ENCODE measurements at places on chromosomes 5 and 9.

DNA sequence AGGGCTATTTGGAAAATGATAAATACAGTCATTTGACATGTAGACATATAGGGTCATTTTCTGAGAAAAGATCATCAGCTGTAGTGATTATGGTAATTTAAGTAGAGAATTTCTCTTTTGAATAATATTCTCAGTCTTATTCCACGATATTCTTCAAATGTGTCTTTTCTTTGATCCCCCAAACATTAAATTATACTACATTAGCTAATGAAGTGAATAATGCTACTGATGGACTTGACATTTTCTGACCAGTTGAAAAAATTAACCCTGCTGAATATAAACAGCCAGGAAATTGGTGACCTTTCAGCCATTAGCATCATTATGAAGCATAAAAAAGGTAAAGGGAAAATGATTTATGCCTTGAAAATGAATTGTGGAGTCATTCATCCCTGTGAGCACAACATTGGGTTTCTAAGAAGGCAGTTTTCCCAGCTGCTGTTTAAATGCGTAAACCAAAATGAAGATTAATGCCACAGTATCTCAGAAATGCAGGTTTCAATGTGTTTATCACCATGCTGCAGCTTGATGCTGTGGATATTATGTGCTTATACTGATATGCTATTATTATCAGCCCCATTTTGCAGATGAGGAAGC, 489.1 kb downstream of the KCTD16 start:
- no peak for DNase-seq

GRCh38 chr5:117246424-117246823, 671.8 kb upstream of the SEMA6A start:
- no peak for DNase-seq

GRCh38 chr9:89361816-89362646, 43.7 kb downstream of the SECISBP2 start:
- DNase-seq: no peak

DNA sequence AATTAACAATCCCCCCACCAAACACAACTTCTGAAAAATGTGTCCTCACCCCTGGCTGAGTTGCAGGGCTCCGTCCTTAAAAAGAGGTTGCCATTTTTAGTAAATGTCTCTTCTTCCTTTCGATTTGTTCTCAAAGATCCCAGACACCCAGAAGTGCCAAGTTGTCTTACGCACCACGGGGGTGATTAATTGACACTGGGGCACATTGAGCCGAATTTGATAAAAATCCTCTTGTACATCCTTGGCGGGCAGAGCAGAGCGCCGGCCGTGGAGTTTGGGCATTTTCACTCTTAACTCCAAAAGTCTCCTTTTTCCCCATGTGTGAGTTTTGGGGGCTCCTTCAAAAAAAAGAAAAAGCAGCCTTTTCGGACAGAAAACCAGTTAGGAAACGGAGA, 4.5 kb downstream of the LMX1B start:
- no peak for DNase-seq

DNA sequence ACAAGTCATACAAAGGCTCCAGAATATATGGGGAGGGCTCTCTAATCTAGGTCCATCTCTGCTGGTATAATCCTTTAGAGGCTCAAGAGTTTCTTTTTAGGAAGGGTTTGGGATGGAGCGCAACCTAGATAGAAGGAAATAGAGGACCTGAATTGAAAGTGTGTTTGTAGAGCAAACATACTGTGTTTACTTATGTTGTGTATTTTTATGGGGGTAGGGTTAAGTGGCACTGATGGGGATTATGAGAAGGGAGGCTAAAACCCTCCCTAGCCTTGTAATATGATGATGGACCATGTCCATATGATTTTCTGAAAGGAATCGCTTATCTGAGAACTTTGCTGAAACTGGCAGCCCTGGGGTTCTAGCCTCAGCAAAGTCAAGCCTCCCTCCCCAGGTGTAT, 4.4 kb upstream of the ELL2 start:
- no peak for DNase-seq

DNA sequence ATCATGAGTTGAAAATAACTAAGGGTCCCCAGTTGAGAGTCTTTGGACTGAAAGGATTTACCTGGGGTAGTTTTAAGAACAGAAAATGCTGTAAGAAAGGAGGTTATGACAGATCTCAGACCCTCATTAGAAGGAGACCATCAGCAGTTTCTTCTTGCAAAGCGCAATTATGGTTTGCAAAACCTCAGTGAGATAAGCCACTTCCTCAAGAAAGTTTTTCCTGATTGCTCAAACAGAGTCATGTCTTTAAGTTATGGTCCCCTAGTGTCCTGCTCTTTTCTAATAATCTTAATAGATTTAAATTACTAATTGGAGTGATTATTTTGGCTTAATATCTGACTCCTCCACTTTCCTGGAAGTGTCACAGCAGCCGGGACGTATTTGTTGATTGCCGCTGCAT, 293.2 kb upstream of the KLF4 start:
- DNase-seq: no peak

- no peak for DNase-seq
Observed at GRCh38 chr9:112280904-112281303, 52.5 kb downstream of the PTBP3 start.

GRCh38 chr9:14312719-14313377, 1.1 kb downstream of the NFIB start:
- DNase-seq: no peak

GRCh38 chr5:178113841-178114324, 551 bp downstream of the N4BP3 start:
- peak; percentile 29 for DNase-seq

DNA sequence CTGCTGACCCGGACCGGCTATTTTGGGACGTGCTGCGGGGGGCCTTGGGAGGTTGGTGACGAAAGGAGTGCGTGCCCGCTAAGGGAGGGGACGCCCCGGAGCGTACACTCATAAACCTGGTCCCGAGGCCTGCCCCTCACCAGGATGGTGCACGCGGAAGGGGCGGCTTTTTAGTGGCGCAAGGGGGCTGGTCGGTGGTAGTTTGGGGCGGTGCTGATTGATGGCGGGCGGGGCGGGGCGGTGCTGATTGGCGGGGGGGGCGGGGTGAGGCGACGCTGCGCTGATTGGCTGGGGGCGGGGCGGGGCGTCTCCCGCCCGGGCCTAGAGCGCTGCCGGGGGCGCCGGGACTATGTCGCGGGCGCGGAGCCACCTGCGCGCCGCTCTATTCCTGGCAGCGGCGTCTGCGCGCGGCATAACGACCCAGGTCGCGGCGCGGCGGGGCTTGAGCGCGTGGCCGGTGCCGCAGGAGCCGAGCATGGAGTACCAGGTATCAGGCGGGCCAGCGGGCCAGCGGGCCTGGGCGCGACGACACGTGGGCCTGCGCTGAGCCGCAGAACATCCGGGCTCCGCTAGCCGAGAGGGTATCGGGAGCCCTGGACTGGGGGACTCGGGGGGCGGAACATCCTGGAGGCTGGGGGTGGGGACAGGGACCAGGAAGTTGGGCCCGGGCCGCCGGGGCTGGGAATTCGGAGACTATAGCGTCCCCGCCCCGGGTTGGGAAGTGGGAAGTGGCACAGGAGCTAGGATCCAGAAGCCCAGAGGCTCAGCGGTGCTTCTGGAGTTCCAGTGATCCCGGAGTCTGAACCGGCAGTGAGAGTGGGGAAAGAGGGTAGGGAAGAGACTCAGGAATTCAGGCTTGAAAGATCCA, at the start of gene FPGS:
Gene FPGS, plus strand, starts transcription at position 307 of the 868 bp plus-strand sequence. Its CDS starts 43 bp downstream, at position 350.
- DNase-seq: peak; percentile 82

GRCh38 chr9:78826527-78826926, 529.6 kb downstream of the PSAT1 start:
- no peak for DNase-seq

- DNase-seq: no peak
Observed at GRCh38 chr5:173962436-173962972, 26.5 kb upstream of the C5orf47 start.

DNA sequence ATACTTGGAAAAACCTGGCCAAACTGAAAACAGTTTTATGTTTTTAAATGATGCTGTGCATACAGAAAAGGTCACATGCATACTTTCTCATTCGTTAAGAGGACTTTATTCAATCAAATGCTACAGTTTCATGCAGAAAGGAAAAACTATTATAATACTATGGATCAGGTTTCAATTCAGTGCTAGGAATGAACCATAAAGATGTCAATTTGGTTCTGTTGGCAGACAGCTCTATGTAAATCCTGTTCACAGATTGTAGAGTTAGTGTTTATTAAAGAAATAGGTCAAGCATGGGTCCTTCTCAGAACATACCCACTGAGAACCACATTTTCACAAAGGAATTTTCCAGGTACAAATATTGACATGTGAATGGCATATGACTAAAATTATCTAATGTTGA, 57.1 kb downstream of the RETREG1 start:
- no peak for DNase-seq

DNA sequence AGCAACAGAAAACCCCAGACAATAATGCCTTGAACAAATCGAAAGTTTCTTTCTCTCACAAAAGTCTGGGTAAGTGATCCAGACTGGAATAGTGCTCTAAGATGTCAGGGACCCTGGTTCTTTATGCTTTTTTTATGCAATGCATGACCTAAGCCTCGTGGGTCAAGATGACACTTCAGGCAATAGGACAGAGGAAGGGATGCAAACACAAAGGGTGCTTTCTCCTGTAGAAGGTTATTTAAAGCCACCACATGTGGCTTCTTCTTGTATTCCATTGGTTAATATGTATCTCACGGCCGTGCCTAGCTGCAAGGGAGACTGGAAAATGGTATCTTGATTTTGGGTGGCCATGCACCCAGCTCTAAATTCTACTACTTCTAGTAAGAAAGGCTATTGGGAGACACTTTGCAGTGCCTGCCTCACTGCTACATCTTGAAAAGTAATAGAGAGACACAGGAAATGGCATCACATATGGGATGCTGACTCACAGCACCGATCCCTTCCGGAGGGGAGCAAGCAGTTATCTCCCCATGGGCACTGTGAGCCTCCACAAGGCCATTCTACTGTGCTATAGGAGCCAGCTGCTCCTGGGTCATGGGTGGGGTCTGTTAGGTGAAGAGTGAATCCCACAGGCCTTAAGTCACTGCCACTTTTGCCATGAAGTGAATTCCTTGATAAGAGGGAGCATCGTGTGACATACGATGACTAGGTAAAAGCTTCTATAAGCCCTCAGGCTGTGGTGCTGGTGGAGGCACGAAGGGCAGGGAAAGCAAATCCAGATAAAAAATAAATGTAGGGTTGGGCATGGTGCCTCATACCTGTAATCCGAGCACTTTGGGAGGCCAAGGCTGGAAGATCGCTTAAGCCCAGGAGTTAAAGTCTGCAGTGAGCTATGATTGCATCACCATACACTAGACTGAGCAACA, 32.5 kb upstream of the RAB14 start:
- DNase-seq: no peak

GRCh38 chr9:95890594-95890993, 15.1 kb downstream of the ERCC6L2 start:
- DNase-seq: no peak

DNA sequence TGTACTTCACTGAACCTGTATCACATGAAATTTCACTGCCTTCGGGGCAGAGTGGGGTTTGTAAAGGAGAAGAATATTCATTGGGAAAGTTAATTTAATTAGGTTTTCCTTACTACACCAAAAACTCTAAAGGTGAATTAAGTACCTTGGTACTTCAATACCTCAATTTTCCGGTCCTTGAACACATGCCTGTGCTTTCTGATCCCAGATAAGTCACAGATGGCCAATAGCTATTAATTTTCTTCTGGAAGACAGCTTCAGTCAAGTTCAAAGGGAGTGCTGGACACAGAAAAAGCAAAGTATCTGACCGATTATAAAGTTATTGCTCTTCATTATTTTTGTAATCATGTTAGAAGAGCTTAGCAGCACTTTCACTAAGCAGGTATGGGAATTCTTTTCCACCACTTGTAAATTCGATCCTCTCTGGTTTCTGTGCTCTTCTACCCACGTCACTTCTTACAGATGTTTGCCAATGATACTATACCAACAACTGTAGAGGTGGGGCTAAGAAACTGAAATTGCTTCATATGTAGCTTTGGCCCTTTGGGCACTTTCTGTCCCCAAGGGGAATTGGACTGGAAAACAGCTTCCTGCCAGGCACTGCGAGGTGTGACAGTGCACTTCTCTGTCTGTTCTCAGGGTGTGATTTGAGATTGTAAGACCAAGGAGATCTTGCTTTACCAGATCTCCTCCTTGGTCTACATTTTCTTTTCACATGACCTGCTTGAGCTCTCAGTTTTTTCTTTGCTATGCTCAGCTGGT, 164.0 kb downstream of the CCDC192 start:
- no peak for DNase-seq

DNA sequence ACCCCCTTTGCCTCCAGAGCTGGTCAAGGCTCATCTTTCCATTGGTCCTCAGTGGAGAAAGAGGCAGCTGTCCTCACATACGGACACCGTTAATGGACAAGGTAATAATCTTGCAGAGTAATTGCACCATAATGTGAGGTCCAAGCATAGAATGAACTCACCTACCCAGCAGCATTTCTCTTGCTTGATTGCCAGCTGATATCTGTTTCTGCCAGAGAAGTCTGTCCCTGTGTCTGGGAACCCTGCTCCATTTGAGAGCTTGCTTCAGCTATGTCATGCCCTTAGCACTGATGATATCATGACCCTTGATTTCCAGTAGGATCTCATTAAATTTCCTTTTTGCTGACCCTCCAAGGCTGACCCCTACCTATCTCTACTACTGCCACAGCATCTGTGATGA, 154.6 kb downstream of the PIK3R1 start:
- no peak for DNase-seq

DNA sequence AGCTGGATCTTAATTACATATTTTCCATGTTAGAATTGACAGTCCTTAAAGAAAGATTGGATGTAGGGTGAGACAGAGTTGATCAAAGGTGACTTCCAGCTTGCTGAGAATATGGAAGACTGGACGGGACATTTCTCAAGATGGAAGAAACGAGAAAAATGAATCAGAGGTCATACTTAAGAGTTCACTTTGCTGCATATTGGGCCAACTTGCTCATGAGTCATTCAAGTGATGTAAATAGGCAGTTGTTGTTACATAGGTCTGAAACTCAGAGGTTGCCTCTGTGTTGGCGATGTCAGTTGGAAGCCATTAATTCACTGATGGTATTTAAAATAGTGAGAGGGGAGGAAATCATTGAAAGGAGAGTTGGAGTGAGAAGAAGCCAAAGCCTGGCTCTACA, 132.8 kb downstream of the CD180 start:
- DNase-seq: no peak

All from activated T-cell treated with anti-CD3 and anti-CD28 coated beads for 48 hours (primary cell).